ENCODE measurements at places on chromosomes 7 and 10.

DNA sequence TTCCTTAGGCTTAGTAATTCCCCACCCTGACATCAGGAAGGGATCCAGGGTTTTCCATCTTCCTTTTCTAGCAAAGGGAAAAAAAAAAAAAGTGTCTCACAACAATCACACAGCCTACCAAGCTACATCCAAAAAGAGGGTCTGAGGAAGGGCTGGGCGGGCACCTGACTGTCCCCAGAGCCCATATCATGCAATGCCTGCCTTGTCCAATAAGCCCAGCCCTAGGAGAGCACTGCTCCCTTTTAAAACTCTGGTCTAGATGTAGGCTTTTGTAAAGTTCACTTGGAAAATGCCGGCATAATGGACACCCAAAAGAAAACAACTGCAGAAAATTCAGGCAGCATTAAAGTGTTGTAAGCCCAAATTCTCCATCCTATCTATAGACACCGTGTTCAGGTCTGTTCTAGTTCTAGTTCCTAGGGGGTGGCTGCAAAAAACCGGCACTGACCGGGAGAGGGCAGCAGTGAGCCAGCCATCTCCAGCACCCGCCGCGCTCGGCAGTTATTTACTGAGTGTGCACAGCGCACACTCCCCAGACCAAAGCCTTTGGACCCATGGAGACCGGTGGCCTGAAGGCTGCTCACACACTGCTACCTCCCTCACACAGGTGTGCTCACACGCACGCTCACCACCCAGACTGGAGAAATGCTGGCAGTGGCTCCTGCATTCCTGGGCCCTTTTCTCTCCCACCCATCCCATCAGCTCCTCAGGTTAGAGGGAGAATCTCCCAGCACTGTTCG lies 48.7 kb downstream of the PODXL start:
- DNase-seq: no peak

DNA sequence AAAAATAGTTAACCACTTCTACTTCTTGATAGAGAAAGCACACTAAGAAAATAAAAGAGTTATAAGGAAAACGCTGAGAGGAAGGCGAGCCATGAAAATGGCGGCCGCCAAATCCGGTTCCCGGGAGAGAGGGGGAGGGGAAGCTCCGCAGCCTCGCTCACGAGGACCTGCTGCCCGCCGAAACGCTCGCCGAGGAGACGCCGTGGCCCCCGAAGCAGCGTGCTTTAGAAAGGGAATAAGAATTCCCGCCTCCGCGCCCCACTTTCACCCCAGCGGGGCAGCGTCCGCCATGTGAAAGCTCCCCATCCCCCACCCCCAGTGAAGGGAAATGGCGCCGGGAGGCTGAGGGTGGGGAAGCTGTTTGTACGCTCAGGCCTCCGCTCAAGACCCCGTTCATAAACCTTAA lies 505 bp downstream of the HNRNPA2B1 start:
- DNase-seq: no peak

DNA sequence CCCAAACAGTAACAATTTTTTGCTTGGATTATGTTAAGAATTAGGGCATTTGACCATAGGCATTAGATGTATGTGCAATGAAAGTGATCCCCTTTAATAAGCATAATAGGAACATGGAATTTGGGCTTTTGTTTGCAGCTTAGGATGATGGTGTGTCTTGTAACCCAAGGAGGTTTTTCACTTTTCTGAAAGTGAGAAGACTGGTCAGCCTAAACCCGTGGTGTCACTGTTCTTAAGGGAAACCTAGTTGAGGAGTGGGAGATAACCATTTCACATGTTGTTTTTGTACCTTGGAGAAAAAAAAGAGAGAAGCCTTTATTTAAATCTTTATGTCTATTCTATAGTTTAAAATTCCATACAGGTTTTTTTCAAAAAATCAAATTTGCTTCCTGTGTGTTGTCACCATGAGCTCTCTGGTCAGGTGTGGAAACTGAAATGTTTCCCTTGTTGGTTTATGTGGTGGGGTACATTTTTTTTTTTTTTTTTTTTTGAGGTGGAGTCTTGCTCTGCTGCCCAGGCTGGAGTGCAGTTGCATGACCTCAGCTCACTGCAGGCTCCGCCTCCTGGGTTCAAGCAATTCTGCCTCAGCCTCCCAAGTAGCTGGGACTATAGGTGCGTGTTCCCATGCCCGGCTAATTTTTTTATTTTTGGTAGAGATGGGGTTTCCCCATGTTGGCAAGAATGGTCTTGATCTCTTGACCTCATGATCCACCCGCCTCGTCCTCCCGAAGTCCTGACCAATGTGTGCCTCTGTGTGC lies 7.7 kb downstream of the CCM2 start:
- no peak for DNase-seq

DNA sequence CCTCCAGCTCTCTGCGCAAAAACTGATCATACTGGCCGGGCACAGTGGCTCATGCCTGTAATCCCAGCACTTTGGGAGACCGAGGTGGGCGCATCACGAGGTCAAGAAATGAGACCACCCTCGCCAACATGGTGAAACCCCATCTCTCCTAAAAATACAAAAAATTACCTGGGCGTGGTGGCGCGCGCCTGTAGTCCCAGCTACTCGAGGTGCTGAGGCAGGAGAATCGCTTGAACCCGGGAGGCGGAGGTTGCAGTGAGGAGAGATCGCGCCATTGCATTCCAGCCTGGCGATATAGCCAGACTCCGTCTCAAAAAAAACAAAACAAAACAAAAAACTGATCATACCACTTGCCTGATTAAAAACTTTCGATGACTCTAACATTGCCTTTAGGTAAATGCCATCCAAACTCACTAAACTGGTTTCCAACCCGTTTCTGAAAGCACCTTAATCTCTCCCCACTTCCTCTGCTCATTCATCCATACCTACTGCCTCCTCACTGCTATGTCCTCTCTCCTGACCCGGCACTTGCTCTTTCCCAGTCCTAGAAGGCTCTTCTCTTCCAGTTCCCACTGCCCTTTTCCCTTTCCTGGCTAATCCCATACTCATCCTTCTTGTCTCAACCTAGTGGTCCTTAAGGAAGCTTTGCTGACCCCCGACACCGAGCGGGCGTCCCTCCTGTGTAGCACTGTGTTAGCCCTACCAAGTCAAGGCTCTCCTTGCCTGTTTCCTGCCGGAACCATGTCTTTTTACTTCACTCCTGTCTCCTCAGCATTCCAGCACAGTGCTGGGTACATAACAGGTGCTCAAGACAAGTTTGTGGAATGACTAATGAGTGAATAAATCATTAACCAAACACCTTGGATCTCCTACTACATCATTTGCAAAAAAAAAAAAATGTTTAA lies 686 bp upstream of the MIOS start:
- DNase-seq: no peak

DNA sequence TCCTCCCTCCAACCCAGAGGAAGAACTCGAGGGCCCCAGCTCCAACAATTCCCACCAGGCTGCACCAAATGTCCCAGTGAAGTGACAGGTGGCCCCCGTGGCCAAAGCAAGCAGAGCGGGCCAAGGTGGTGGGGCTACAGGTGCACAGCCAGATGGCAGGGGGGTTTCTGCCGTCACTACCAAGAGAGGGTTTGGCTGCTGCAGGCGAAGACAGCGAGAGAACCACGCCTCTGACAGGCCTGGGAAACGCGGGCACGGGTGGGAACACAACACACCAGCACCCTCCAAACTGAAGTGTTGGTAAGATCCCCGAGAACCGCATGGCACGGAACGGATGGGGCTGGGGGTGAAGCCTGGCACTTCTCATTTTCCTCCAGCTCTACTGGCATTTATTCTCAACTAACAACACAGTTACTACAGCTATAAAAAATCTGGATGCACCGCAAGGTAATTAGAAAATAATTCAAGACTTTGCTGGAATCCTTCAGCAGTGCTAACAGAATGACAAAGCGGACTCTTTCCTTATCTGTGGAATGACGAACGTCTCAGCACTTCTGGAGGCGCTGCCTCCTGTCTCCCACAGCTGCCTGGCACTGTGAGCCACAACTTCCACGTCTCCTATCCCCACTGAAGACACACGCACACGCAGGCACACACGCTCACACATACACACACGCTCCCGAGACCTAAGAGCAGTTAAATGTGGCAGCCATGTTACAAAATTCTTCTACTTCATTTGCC lies 167.9 kb downstream of the TCERG1L start:
- DNase-seq: no peak

DNA sequence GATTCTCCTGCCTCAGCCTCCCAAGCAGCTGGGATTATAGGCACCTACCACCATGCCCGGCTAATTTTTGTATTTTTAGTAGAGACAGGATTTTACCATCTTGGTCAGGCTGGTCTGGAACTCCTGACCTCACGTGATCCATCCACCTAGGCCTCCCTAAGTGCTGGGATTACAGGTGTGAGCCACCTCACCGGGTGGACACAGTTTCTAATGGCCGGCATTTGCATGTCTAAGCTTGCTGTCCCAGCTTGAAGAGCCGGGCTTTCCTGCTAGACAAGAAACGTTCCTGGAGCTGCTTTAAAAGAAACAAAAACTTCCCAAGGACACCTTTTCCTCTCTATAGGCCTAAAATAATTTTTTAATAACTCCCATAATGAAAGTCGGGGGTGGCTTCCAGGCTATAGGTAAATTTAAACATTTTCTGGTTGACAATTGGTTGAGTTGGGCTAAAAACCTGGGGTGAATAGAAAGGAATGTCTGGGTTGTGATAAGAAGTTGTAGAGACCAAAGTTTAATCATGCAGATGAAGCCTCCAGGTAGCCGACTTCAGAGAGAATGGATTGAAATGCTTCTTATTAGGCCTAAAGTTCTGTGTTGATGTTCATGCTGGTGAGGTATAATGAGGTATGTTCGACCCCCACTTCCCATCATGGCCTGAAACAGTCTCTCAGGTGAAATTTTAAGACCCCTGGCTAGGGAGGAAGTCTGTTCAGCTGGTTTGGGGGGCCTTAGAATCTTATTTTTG lies 8.8 kb downstream of the ACADSB start:
- no peak for DNase-seq
